Activated CD4-positive, alpha-beta T cell treated with anti-CD3 and anti-CD28 coated beads, Interleukin-2, amount 50 U/mL, for 16 hours (primary cell): ENCODE measurements at places on chromosomes 2 and 18.

DNA sequence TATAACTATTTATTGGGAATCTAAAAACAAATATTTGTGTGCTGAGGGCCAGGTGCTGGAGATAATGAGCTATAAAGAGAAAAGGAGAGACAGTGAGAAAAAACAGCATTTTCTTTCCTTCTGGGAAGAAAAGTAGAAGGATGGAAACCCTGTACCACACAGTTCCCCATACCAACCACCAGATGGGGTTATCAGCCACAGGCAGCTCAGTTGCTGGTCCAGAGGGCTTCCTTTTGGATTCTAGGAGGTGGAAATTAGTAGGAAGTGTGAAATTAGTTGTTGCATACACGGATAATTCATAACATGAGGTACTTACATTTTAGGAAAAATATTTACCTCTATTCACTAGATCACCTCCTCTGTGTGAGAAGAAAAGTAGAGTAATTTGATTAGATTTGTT, 237.0 kb upstream of the FOSL2 start:
- no peak for DNase-seq

- DNase-seq: no peak
Observed at GRCh38 chr2:101828673-101829334, 131.3 kb downstream of the MAP4K4 start.

DNA sequence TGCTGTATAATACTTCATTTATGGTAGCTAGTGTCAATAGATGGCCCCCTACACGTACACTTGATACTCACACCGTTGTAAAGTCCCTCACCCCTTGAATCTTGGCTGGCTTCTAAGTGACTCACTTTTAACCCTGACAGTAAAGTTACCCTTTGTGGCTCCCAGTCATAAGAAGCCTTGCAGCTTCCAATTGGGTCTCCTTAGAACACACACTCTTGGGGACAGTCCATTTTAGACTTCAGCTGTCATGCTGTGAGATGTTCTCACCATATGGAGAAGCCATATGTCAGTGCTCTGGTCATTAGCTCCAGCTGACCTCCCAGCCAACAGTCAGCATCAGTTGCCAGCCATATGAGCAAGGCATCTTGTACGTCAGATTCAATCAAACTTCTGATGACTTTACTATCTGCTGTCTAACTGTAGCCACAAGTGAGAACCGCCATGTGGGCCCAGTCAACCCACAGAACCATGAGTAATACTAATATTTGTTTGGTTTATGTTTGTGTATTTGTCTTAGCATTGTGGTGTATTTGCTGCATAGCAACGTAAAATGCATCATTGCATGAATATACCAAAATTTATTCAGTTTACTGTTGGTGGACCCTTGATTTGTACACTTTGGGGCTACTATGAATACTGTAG, 68.3 kb downstream of the PTPN4 start:
- DNase-seq: peak; percentile 6

GRCh38 chr2:108916122-108916795, 72.8 kb downstream of the EDAR start:
- DNase-seq: no peak

DNA sequence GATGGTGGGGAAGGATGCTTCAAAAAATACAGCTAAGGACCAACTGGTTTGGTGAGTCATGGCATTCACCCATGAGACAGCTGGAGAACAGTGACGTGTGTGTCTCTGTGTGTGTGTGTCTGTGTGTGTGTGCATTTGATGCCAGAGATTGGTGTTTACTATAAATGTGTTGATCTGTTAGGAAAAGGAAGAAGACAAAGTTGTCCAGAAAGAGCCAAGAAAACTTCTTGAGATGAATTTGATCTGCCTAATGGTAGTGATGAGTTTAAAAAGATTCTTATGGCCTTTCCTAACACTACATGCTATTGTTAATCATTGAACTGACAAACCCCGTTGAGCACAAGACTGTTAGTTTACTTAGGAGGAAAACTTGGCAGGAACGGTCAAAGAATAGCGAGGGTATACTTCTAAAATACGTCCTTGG, 36.4 kb upstream of the IL1R1 start:
- peak; percentile 17 for DNase-seq

DNA sequence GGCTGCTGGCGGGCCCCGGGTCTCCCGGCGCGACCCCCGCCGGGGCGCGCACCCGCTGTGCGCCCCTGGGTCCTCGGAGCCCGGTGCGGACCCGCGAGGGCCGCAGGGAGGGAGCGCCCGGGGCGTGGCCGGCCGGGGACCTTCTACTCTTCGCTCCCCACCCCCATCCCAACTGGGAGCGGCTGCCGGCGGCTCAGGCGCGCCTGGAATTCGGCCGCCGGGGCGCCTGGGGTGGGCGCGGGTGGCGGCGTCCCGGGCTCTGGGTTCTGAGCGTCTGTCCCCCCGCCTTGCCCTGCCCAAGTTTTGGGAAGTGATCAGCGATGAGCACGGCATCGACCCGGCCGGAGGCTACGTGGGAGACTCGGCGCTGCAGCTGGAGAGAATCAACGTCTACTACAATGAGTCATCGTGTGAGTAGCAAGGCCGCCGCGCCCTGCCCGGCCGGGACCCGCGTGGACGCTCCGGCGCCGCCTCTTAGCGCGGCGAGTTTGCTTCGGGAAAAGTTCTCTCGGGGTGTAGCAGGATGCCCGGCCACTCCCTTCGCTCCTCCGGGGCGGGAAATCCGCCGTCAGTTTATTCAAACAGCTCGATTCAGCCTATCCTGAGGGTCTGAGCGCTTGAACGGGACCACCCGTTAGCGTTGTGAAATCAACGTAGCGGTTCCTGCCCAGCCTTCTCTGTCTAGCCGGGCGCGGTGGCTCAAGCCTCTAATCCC, 502 bp downstream of the TUBB6 start:
- DNase-seq: peak; percentile 32

DNA sequence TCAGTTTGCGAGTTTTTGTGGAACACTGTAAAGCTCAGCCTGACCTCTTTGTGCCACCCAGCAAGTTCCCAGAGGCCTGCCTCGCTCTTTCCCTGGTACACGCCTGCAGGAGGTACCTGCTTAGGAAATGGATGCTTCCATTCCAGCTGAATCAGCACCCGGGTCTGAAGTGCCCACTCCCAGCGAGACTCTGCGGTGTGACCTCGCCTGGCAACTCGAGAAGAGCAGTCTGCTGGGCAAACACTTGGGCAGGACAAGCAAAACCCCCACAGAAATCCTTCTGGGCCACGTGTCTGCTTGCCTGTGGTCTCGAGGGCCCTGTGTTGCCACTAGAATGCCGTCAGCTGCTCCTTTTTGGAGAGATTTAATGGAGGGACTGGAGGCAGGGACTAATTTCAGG, 127.6 kb downstream of the MAPK4 start:
- DNase-seq: no peak

GRCh38 chr2:128646691-128647090, 328.0 kb upstream of the HS6ST1 start:
- DNase-seq: no peak
